NCI-H1436 treated with DMSO at 0.1 percent for 48 hours (cell line): ENCODE measurements at places on chromosomes 3 and 15.

GRCh38 chr3:128786434-128787020 is 60.5 kb downstream of the RAB7A start:
- DNase-seq = no peak

DNA sequence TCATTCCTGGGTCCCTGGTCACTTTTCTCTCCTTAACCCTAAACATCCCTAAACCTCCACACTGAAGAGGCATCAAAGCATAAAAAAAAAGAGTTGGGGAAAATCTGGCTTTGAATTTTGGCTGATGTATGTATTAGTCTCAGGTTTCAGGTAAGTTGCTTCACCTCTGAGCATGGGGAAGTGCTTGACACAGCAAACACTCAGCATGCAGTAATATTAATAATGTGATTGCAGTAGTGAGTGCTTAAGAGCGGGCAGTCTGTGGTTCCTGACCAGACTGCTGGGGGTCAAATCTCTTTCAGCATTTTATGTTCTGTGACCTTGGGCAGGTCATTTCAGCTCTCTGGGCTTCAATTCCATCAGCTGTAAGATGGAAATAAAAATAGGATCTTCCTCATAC is 467.9 kb downstream of the SOX2 start:
- DNase-seq = no peak

GRCh38 chr3:124434176-124434575 is 296.1 kb upstream of the UMPS start:
- no peak for DNase-seq

DNA sequence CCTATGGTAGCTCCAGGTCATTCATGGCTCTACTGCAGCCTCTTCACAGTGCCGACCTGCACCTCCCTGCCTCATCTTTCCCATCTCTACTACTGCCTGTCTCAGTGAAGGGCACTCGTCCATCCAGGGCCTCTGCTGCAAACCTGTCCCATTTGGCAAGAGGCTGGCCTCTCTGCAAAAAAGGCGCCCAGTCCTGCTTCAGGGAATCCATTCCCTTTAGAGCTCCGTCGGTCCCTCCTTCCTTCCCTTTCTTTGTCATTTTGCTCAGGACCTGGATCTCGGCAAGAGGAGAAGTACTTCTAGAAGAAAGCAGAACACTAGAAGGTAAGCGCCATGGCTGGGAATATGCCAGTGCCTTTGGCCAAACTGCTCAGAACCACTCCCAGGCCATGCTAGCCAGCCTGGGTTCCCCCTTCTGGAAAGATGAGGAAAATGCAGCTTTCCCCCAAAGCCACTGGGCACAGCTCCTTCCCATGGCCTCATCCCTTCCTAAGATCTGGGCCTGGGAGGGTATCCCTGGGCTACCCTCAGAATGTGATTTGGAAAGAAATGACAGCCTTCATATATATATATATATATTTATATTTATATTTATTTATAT is 6.4 kb upstream of the ISL2 start:
- no peak for DNase-seq

- no peak for DNase-seq
Observed at GRCh38 chr15:81914734-81915256, 131.0 kb downstream of the MEX3B start.

DNA sequence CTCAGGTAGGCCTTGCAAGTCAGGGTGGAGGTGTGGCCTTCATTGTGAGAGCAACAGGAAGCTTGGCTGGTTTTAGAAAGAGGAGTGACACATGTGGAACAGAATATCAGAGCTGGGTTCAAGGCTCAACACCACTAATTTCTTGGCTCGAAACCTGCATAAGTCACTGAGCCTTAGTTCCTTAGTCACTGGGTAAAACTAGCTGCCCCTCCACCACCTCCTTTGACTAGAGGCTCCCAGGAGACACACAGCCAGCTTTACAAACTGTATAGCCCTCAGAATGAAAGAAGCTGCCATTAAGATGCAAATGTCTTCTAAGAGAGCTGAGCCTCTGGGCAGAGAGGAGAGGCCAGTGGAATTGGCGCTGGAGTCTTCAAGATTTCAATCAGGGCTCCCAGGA is 67.7 kb downstream of the CERS3 start:
- no peak for DNase-seq

- DNase-seq = no peak
Observed at GRCh38 chr3:54188176-54188791, 65.9 kb downstream of the CACNA2D3 start.

DNA sequence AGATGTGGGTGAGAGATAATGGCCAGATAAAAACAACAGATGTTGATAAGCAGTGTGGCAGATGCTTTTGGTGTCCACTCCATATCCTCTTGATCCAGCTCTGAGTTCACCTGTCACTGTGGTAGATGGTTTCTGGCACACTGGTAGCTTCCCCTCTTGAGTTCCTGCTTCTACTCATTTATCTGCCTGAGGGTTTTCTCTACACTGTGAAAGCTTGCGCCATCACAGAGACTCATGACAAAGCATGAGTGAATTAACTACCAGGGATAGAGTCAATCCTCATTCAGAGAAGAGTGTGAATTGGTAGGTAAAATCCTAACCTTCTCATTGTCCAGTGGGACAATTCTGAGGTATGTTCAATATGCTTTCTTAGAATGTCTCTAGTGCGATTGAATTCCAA is 50.0 kb upstream of the ARHGEF26 start:
- DNase-seq = no peak

- DNase-seq = no peak
Observed at GRCh38 chr3:24377218-24377993, 117.2 kb downstream of the THRB start.

- DNase-seq = no peak
Observed at GRCh38 chr15:66630801-66631351, 65.1 kb upstream of the LCTL start.

- DNase-seq = no peak
Observed at GRCh38 chr3:35262406-35262805, 376.9 kb upstream of the ARPP21 start.

- DNase-seq = no peak
Observed at GRCh38 chr3:142040941-142041491, 108.3 kb downstream of the TFDP2 start.

DNA sequence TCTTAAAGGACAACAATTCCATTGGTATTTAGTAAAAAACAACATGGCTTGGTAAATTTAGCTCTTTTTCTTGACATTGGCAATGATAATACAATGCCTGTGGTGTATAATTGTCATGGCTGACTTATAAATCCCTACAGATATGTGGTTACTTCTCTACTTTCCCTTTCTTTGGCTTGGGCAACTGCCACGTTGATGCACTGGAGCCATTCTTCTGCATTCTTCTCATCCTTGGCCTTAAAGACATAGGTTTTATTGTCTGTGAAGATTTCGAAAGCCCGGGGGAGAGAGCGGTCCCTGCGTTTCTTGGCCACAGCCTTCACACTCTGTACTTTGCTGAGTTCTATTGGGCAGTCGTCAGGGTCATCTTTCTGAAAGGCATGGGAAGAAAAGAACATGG is 101.1 kb upstream of the CCNL1 start:
- DNase-seq = no peak

DNA sequence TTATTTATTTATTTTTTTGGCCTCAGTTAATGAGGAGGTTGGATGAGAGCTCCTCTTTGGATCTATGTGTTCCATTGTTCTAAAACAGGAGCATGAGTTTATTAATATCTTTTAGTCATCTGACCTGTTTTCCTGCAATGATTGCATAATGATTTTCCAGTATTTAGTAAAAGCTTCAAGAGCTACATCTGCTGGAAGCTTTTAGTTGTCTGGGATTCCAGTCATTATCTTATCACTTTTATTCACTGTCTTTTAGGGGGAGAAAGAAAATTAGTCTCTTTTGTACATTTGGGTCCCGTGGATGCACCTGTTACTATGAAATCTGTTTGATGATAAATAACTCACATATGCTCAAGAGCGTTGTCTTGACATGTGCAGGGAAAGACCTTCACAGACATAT is 1270.0 kb downstream of the ROBO1 start:
- DNase-seq = no peak

DNA sequence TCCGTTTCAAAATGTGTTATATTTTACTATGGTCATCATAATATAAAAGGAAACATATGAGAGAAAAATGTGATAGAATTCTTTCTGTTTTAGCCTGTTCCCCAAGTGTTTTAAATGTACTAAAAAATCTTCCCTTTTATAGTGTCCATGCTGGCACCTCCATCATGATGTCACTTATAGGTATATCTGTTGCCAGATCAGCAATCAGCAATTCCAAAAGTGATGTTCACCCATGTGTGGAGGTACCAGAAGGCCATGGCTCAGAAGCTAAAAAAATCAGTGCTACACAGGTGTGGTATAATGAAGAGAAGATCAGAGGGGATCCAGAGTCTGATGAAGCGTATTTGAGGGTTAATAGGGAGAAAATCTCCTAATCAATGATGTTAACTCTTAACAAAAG is 1.1 kb upstream of the GPR15 start:
- no peak for DNase-seq

DNA sequence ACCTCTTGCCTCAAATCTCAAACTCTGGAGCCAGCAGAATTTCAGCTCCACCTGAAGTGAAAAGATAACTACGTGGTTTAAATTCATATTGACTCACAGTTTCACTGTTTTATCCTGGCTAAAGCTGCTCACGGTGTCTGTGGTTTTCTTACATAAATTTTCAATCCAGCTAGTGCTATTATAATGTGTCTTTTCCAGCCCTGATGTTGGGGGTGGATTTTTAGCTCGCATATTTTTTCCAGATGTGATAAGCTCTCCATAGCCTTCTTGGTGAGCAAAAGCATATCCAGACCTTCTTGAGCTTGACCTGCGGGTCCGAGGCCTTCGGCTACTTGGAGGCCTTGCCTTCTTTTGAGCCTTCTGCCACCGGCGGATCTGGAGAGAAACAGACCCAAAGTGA is 239.3 kb downstream of the DTWD1 start:
- DNase-seq = no peak

- DNase-seq = no peak
Observed at GRCh38 chr15:91981821-91982800, 128.6 kb downstream of the SLCO3A1 start.

GRCh38 chr3:3113042-3113709 is 3.0 kb upstream of the IL5RA start:
- no peak for DNase-seq

DNA sequence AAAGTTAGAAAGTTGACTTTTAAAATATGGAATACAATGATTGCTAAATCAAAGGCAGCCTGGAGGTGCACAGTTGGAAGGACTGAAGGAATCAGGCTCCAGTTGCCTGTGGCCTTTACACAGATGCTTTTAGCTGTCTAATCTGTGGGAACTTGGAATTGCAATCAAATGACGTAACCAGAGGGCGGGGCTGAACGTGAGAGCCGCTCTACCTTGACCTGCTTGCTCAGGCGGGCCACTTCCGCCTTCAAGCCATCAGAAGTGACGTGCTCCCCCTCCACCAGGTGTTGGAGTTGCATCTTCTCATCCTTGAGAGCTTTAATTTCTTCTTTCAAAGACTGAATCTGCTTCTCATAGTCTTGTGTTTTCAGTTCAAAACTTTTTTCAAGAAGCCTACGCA is 37.7 kb upstream of the GNB5 start:
- no peak for DNase-seq

DNA sequence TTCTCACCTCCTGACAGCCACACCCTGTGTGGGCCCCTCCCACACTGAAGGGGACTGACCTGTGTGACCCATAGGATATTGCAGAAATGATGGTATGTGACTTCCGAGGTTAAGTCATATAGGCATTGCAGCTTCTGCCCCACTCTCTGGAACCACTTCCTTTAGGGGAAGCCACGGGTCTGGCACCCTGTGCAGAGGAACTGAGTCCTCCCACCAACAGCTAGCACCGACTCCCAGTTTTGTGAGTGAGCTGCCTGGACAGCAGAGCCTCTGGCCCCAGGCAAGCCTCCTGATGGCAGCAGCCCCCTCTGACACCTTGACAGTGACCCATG is 24.6 kb upstream of the SLC6A6 start:
- DNase-seq = no peak

DNA sequence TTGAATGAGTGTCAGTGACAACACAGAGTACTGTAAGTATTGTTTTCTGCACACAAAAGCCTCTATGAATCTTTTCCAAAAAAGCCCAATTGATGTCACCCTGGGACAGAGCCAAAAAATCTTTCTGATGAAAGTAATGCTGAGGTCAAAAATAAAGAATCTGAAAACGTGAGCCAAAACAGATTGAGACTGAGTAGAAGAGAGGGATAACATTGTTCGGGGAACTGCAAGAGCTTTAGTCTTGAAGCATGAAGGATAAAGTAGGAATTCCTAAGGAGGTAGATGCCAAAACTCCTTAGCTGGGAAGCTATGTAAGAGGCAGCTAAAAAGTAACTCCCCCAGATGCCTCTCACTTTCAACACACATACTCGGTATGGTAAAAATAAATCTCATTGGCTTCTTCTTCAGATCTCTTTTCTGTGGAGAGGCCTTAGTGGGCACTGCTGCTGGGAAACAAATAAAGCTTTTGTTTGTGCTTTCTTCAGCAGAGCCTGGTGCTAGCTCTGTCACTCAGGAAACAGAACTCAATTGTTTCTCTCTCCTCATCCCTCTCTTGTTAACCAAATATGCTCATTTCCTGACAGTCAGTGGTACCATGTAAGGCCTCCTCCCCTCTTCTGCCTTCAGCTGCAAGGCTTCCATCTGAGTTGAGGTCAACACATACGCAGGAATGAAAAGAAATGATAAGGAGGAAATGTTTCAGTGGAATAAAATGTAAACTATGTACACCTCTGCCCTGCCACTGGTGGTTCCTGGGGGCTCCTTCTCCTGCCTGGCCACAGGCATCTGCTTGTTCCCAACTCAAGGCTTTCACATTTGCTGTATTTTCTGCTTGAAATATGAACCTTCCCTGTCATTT is 58.1 kb downstream of the CD200 start:
- DNase-seq = no peak

- DNase-seq = no peak
Observed at GRCh38 chr3:102526865-102527264, 92.0 kb downstream of the ZPLD1 start.

- no peak for DNase-seq
Observed at GRCh38 chr3:138381413-138381901, 33.1 kb downstream of the MRAS start.

GRCh38 chr3:119527714-119528113 is 29.4 kb downstream of the TIMMDC1 start:
- DNase-seq = no peak

DNA sequence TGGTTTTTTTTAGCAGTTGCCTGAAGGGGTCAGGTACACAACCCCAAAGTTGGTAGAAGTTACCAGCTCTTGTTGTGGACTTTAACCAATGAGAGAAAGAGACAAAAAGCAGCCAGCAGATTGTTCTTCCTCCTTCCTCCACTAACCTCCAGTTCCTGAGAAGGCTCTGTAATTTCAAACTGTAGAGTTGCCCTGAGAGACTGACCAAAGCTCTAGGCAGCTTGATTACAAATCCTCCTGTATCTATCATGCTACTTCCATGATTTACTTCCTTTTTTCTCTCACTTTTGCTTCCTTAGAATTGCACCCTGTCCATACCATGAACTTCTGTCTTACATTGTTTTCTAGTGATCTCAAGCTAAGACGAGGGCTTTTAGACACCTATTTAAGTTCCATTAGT is 29.2 kb downstream of the NSUN3 start:
- DNase-seq = no peak

- DNase-seq = no peak
Observed at GRCh38 chr3:148727231-148727630, 29.5 kb downstream of the AGTR1 start.
